Tongue (tissue), 3 donors: ENCODE measurements at places on chromosomes 6 and 20.

DNA sequence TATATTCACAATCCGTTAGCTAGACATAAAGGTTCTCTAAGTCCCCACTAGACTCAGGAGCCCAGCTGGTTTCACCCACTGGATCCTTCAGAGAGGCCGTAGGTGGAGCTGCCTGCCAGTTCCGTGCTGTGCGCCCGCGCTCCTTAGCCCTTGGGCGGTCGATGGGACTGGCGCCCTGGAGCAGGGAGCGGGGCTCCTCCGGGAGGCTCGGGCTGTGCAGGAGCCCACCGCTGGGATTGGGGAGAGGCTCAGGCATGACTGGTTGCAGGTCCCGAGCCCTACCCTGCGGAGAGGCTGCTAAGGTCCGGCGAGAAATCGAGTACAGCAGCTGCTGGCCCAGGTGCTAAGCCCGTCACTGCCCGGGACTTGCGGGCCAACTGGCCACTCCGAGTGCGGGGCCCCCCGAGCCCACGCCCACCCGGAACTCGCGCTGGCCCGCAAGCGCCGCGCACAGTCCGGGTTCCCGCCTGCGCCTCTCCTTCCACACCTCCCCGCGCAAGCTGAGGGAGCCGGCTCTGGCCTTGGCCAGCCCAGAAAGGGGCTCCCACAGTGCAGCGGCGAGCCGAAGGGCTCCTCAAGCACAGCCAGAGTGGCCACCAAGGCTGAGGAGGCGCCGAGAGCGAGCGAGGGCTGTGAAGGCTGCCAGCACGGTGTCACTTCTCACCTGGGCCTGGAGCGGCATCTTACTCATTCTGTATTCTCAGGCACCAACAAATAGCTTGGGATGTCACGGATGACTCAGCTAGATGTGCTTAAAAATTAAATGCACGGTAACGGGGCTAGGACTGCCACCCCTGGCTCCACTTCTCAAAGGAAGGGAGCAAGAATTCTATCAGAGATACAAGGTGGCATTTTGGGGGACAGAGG lies 44.1 kb downstream of the IRF4 start:
- DNase-seq: no peak

GRCh38 chr20:23691675-23692074 lies 2.8 kb upstream of the CST4 start:
- DNase-seq: no peak

GRCh38 chr6:64679416-64679815 lies 1027.6 kb downstream of the EYS start:
- no peak for DNase-seq

DNA sequence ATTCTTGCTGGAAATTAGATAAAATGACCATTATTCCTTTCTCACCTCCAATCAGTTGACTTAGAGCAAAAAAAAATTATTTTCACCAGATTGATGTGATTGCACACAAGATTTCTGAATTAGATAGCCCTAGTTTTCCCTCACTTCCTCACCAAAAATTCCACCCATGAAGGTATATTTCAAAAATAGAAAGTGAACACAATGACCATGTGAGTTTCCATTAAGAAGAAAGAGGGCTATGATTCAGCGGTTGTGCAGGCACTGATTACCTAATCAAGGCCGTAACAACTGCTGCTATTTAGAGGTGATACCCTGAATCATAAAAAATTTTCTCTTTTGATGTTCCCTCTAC lies 19.5 kb upstream of the RALGAPA2 start:
- DNase-seq: no peak

DNA sequence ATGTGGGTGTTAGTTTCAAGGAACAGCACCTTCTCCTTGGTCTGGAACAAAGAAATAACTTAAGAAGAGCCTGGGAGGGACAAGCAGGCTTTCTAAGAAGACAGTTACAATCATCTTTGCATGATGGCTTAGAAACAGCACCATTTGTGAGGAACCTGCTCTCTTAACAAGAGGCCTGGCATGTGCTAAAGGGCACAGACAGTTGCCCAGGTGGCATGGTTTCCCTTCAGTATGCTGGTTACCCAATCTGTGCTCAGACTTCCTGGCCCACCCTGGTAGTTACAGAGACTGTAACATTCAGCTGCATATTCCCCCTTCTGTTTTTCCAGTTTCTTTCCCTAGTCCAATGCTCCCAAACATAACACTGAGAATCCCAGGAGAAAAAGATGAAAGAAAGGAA lies 84.0 kb downstream of the CHD6 start:
- DNase-seq: no peak

DNA sequence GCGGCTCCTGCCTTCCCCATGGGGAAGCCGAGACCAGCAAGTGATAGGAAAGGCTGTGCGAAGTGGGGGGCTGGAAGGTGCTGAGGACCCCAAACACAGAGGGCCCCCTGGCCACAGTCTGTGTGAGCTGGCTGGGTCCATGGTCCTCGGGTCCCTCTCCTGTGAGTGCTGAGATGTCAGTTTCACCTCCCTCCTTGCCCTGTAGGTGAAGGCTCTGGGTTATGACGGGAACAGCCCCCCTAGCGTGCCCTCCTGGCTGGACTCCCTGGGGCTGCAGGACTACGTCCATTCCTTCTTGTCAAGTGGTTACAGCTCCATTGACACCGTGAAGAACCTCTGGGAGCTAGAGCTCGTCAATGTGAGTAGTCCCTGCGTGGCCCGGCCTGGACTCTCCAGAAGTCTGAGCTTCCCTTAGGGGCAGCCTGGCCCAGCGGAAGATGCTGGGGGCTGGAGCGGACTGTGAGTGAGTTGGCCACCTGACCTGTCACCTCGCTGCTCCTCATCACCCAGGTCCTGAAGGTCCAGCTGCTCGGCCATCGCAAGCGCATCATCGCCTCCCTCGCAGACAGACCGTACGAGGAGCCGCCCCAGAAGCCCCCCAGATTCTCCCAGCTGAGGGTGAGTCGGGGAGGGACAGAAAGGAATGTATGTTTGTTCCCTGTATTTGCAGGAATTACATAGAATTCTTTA lies 61.7 kb downstream of the TCP11 start:
- DNase-seq: no peak
